Right ventricle myocardium superior (tissue), 1 donor: ENCODE measurements at places on chromosomes 11 and 22. TPM values are rescaled to one million over a fixed set of nuclear protein-coding genes. Genes with fewer than 3 reads are reported as not detected.

GRCh38 chr22:44680481-44680894 is 21.5 kb upstream of the PRR5 start:
- DNase-seq: no peak

DNA sequence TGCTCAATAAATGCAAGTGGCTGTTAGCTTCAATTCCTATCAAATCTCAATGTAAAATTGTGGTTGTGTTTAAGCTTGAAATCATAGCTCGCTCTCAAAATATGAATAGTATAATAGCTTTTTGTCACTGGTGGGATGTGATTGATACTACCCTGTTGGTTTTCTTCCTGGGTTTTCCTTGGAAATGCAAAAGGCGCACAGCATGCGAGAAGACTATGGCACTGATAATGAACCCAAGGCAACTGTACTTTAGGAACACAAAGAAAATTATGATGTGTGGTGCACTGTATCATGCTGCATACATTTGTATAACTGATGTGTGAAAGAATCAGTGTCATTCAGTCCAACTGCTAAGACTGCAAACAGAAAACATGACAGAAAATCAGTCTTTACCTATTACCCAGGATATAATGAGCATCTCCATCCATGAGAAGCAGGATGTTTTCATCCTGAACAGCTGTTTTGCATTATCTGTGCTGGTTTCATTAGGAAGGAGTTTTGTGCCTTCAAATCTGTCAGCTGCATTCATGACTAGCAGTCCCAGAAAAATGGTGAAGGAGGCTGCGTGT is 101.2 kb downstream of the TRPC6 start:
- no peak for DNase-seq

GRCh38 chr22:46171940-46172339 is 21.6 kb downstream of the PPARA start:
- no peak for DNase-seq

GRCh38 chr11:122176651-122177050 is 60.6 kb upstream of the BLID start:
- DNase-seq: no peak

DNA sequence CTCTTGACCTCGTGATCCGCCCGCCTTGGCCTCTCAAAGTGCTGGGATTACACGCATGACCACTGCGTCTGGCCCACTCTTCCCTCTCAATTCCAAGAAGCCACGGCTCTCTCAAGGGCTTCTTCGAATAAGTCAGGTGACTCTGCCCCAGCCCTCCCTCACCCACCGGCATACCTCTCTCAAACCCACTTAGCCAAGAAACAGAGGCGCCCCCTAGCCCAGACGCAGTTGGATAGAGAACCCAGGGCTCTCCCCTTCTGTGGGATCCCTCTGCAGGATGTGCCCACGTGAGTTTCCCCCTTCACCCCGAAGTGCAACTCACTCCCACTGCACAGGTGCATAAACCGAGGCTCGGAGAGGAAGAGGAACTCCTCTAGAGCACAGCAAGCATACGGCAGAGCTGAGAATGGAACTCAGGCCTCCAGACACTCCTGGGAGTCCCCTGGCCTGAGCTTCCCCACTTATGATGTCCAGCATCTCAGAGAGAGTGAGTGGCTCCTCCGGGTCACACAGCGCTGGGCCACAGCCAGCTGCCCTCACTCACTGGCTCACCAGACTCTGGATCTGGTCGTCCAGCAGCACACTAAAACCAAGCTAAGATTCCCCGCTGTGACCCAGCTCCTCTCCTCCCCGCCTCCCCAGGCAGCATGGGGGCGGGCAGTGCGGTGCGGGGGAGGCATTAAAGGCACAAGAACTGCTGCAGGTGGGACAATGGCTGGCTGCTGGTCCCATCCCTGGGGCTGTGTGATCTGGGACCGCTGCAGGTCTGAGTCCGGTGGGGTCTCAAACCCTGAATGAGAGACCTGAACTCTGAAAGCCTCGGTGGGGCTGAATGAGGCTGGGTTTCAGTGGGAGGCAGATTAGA is 16.8 kb upstream of the RGL4 start:
- DNase-seq: peak; percentile 19

- peak; percentile 3 for DNase-seq
These were observed 10.9 kb downstream of the MRGPRF start for GRCh38 chr11:69002110-69002569.

DNA sequence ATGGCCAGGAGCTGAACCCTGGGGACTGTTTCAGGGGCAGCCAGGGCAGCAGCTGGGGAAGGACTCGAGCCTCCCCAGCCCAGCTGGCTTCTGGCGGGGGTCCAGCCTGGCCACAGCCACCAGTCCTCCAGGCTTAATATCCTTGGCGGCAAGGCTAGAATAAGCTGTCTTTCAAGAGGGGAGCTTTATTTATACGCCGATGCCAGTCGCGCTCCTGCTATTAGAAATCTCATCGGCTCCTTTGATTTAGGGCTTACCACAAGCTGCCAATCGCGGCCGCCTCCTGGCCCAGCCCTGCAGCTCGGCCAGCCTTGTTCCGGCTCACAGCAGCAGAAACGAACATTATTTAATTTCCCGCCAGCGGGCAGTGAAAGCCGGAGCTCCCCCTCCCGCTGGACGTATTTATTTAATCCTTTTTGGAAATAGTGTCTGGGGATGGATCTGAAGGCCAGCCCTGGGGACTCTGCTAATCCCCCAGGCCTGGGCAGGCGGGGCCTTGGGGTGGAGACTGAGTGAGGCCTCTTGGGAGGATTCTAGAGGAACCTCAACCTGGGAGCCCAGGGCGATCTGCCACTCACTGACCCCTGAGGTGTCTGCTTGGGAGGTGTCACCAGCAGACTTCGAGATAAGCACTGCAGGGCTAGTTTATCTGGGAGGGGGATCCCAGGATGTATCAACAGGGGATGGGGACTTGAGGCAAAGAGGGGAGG is 363.1 kb downstream of the MN1 start:
- no peak for DNase-seq

DNA sequence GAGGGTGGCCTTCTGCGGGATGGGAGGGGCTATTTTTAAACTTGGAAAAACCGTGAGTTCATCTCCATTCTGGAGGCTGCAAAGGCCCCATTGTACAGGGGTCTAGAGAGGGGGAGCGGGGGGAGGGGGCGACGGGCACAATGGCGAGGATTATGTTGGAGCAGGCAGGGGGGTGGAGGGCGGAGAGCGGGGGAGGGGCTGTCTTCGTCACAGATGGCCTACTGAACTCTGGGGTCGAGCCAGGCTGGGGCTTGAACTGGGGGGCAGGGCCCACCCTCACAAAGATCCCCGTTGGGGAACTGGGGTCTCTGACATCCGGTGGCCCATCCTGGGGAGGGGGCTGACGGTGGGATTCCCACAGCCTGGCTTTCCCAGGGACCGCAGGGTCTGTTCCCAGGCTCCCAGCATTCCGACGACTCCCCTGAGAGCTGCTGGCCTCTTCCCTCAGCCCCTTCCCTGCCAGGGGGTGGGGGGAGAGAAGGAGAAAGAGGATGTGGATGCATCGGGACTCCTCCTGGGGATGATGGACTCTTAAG is 3.4 kb upstream of the MCAM start:
- DNase-seq: no peak

- DNase-seq: no peak
These were observed 4.7 kb downstream of the UCP3 start for GRCh38 chr11:74004046-74004695.

DNA sequence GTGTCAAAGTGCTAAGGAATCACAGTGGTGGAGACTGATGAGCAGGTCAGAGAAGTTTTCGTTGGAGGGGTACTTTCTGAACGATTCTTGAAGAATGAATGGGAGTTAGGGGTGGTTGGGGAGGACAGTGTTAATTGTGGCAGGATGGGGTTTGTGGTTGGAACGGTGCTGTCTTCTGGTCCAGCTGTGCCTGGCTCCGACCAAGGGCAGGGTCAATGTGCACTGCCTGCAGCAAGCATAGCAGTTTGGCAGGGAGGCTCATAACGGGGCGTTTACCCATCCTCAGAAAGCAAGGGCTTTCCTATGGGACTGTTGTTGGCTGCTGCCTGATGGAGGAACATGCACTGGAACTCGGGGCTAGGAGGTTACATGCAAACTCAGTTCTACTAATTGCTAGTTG is 265.8 kb downstream of the KIRREL3 start:
- DNase-seq: no peak

- no peak for DNase-seq
These were observed 5.6 kb downstream of the UVRAG start for GRCh38 chr11:75820645-75821044.

DNA sequence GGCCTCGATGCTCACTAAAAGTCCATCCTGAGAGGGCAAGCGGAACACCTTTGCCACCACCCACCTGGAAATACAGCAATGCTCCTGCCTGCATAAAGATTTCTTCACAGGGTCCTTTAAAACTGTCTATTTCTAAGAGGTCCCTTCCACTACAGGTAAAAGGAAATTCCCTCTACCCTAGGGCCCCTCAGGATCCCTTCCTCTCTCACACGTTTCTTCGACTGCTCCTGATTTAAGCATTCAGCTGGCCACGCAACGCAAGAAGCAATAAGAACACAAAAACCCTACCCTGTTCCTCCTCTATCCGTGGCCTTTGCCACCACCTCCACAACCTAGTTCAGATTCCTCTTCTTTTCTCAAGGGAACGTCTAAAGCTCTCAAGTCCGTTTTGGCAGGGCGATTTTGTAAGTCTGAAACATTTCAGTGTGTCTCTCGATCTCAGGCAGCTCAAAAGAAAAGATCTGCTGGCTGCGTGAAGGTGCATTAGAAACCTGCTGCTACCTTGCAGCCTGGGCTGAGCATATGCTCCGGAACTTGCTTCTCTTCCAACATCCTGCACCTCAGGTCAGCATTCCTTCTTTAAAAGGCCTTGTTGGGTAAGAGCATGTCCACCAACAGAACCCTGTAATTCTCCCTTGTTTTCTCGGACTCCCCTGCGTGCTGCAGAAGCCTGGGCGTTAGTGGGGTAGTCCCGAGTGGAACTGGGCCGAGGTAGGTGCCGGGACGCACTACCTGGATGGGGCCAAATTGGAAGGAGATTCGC is 1.6 kb downstream of the LGR4 start:
- no peak for DNase-seq

- peak; percentile 40 for DNase-seq
These were observed 3.6 kb upstream of the OR8B3 start for GRCh38 chr11:124402326-124402922.

DNA sequence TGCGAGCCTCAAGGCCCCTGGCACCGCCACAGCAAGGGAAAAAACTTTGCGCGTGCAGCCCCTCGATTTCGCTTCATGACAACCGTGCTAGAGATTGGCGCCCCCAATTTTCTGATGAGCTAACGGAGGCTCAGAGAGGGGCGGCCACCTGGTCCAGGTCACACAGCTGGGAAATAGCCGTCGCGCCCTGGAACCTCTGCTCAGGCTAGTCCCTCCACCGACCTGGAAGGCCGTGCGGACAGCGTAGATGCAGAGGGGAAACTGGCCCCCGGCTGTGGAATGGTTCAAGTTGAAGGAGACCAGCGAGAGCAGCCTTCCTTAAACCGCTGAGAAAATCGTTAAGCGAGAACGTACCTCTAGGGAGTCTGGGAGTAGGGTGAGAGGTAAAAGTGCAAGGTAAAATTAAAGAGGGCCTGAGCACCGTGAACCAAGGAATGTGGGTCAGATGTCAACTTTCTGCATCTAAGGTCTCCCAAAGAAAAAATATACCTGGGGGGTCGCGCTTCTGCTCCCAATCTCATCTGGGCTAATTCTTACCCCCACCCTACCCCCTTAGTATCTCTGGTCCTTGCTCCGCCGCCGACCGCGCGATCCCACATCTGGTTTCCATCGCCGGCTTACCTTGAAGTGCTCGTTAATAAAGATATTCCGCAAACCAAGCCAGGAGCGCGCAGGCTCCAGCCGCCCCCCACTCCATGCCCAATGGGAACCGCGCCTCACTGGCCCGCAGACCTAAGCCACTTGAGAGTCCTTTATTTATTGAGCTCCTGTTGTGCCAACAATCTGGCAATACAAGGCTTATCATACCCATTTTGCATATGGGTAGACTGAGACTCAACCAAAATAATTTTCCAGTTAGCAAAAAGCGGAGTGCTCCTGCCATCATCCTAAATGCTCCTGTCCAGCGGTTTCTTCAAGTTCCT is 1.7 kb upstream of the ALX4 start:
- no peak for DNase-seq

DNA sequence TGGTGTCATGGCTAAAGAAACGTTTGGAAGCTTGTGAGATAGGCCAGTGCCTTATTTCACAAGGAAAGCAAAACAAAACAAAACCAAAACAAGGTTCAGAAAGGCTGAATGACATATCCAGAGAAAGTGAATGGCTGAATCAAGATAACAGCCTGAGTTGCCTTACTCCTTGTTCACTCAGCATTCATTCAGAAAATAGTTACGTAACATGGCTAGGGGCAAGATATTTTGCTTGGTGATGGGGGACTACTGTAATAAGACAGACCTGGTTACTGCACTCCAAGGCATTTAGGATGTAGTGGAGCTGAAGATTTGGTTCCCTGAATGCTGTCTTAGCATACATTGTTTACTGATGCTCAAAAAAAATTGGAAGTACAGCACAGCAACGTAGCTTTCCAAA is 47.7 kb downstream of the C11orf91 start:
- no peak for DNase-seq

GRCh38 chr22:42013385-42013784 is 14.8 kb downstream of the WBP2NL start:
- DNase-seq: no peak

CST6 gene
- total RNA-seq: not detected

TNRC6B gene
- total RNA-seq: 37.5 TPM

MN1 gene
- total RNA-seq: 6.3 TPM

BATF2 gene
- total RNA-seq: 2.0 TPM

CD3D gene
- 0.62 TPM for total RNA-seq

OR51G1 gene
- total RNA-seq: not detected

OR6A2 gene
- total RNA-seq: not detected

SLC22A12 gene
- not detected for total RNA-seq

OR52I2 gene
- not detected for total RNA-seq
